Metanephros (tissue), 2 donors: ENCODE measurements at places on chromosomes 13 and 19. TPM values are rescaled to one million over a fixed set of nuclear protein-coding genes. Genes with fewer than 3 reads are reported as not detected.

The C3 gene
- total RNA-seq, result 34.5 TPM

The STOML3 gene
- total RNA-seq, result not detected

The VSIG10L gene
- total RNA-seq, result 1.5 TPM

The PCDH17 gene
- total RNA-seq, result 32.4 TPM

The OR7A5 gene
- not detected for total RNA-seq

The SPACA4 gene
- not detected for total RNA-seq

The EMP3 gene
- 31.5 TPM for total RNA-seq

The ZNF765 gene
- 13.7 TPM for total RNA-seq

The SELENOV gene
- 4.7 TPM for total RNA-seq

The FAM124A gene
- total RNA-seq, result 3.7 TPM

The MYADM gene
- 46.3 TPM for total RNA-seq

The WDR88 gene
- 0.18 TPM for total RNA-seq

The CERS4 gene
- 40.9 TPM for total RNA-seq

The EIF3K gene
- 268 TPM for total RNA-seq

The SHC2 gene
- 30.6 TPM for total RNA-seq

The COX7A1 gene
- total RNA-seq, result 36.9 TPM

The ZNF235 gene
- 13.5 TPM for total RNA-seq

The TRIM28 gene
- total RNA-seq, result 422 TPM

The ACP7 gene
- 0.23 TPM for total RNA-seq

The ZNF627 gene
- 33.2 TPM for total RNA-seq

The FXYD7 gene
- total RNA-seq, result 0.41 TPM

The ZNF791 gene
- 21.5 TPM for total RNA-seq

The SLC46A3 gene
- 2.7 TPM for total RNA-seq

The COG6 gene
- 39.5 TPM for total RNA-seq

The SPACA6 gene
- 15.0 TPM for total RNA-seq

The ANKRD24 gene
- 1.9 TPM for total RNA-seq

The METTL21C gene
- 0.82 TPM for total RNA-seq

The SLC7A10 gene
- 3.0 TPM for total RNA-seq

The CA11 gene
- total RNA-seq, result 3.5 TPM
